SIG-M5 (cell line): ENCODE measurements at places on chromosomes 7 and 10.

DNA sequence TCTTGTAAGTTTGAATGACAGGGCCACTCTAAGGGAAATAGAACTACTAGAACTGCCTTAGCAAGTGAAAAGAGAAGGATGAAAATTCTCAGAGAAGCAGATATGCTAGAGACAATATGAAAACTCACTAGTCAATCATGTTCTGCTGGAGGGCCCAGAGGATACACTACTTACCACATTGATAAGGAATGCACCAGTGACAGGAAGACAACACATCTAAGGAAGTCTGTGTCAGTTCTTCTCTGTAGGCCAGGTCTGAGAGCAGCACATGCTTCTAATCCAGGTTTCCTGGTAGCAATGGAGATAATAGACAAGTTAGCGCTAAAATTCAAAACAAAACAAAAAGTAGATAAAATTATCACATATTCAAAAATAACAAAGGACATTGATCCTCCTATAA, 235.2 kb upstream of the AKR1E2 start:
- DNase-seq: no peak

DNA sequence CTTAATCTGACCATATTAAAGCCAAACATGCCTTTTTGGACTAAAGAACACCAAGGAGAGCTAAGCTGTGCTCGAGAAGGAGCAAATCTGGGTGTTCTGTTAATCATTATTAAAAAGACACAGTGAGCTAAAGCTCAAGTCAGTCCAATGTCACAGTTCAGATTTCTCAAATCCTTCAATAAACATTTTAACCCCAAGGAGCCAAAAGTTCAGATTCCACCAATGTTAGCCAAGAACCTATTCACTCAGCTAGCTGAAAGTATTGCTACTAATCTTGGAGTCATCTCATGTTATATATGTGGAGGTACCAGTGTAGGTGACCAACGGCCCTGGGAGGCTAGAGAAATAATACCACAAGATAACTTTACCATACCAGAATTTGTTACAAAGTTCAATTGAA, 14.5 kb upstream of the ZNF33B start:
- no peak for DNase-seq

- DNase-seq: no peak
Measured at GRCh38 chr7:138658889-138659288, 42.3 kb downstream of the SVOPL start.

GRCh38 chr7:48505051-48505450, 333.8 kb downstream of the ABCA13 start:
- DNase-seq: no peak

GRCh38 chr7:44065431-44066110, at the start of gene PGAM2:
TSS of gene PGAM2 (minus strand) at chr7:44065567. CDS start at chr7:44065529, 38 bp downstream.
- no peak for DNase-seq

- DNase-seq: no peak
Measured at GRCh38 chr10:125084614-125085257, 75.6 kb downstream of the CTBP2 start.

DNA sequence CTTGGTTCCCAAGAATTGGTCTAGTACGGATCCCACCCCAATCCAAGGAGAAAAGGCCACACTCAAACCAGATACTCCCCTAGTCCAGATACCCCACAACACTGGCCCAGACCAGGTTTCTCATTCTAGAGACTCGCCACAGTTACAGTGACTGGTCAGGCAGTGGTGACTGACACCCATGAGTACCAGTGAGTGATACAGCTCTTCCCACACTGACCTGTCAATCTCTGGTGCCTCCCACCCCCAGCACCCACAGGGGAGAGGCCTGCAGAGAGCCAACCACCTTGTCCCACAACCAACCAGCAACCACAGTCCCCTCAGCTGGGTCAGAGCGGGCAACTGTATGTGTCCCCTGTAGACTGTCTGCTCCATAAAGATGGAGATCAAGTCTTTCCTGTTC, 152.8 kb downstream of the NEURL1 start:
- DNase-seq: no peak

DNA sequence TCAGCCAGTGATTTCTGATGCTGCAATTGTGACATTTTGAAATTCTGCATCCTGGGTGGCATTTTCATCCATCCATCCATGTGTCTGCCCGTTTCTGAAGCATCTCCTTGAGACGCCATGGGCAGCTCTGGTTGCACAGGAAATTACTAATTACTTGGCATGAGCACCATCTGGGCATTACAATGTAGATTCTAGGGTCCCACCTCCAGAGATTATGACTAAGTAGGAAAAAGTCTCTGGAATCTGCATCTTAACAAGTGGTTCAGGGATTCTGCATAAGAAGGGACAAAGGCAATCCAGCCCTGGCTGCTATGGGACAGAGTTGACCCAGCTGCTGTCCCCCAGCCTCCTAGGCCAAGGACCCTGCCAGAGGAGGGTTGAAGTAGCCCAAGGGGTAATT, 65.3 kb downstream of the CUZD1 start:
- DNase-seq: no peak

DNA sequence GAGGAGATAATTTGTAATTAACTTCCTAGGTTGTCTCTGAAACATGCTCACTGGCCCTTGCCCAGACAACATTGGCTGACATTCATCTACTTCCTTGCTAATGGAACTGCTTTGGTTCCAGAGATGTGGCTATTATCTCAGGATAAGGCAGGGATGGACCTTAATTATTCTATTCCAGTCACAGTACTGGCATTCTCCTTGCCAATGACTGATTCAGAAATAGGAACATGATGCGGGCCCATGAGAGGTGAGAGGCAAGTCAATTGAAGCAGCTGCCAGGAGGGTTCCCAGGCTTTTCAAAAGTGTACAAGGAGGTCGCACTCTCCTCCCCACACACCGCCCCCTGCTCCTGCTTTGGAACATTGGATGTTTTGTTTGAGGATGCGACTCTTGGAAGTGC, 109.6 kb upstream of the DGKB start:
- no peak for DNase-seq

DNA sequence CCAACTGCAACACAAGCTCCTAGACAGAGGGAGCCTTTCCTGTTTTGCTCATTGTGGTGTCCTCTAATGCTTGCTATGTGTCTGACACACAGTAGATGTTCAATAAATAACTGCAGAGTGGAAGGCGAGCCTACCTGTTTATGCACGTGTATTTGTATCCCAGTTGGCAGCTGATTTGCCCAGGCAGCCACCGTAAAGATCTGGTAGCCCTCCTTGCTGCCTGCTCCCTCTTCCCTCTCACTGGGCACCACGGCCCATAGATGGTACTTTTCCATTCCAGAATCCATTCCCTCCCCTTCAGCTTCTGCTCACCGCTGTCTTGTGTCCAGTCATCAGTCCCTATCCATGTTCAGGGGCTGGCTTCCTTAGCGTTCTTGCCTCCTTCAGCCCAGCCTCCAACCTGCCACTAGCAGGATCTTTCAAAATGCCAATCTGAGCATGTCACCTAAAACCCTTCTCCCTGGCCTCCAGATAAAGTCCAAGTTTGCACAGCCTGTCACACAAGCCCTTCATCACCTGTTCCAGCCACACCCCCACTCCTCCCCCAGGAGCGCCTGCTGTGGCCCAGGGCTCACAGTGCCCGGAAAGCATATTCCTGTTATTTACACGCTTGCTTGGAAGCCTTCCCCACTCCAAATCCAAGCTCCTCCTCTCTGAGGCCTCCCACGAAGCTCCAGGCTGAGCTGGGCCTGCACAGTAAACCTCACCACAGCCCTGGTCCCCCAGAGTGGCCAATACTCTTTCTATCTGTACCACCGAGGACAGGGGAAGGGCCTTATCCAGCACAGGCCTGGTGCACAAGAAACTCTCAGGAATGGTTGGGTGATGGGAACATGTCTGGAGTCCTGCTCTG, 21.0 kb downstream of the ZCCHC24 start:
- no peak for DNase-seq

GRCh38 chr7:70183278-70183677, 585.0 kb downstream of the AUTS2 start:
- no peak for DNase-seq

- DNase-seq: no peak
Measured at GRCh38 chr7:81158189-81158588, 239.3 kb upstream of the SEMA3C start.

DNA sequence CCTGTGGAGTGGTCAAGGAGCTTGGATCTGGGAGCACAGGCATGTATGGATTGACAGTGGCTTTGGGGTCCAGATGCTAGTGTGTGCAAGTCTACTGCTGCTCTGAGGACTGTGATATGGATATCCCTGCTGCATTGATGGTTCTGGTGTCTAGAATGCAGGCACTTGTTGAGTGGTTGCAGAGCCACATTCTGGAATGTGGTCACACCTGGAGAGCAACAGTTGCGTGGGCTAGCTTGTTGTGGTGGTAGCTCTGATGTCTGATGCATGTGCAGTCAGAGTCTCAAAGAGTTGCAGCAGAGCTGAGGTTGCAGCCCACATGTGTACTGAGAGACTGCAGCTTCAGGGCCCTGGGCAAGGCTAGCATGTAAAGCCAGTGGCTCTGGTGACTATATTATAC, 43.2 kb downstream of the CCDC7 start:
- no peak for DNase-seq

DNA sequence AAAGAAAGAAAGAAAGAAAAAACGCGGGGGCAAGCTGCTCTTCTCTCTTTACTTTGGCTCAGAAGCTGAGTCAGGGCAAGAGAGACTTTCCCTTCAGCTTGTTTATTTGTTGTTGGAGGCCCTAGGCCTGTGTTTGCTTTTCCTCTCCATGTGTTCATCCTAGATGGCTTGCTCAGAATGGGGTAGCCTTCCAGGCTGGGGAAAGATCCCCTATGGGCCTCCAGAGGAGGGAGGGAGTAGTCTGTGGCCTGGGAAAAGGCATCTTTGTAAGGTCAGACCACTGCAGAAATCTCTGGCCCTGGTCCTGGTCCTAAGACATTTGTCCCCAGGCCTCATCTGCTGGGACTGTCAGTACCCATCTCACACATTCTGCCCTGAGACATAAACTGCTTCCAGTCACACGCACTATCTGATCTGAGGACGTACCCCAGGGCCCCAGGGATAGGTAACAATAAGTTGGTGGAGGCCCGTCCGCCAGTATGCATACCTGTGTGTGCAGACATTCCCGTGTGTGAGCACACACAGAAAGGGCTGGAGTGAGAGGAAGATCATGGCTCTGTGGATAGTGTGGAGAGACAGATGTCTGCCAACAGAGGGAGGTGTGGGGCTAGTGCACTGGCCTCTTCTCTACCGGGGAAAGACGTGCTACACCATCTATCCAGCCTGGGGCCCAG, 4.9 kb upstream of the SCD start:
- no peak for DNase-seq

- no peak for DNase-seq
Measured at GRCh38 chr10:2700626-2701305, 366.6 kb upstream of the PFKP start.

- no peak for DNase-seq
Measured at GRCh38 chr10:129887986-129888783, 75.9 kb downstream of the EBF3 start.

GRCh38 chr7:2709553-2710285, 21.7 kb downstream of the AMZ1 start:
- DNase-seq: no peak

GRCh38 chr7:140638173-140638791, 2.3 kb downstream of the DENND2A start:
- DNase-seq: no peak
